Effector CD4-positive, alpha-beta T cell (primary cell): ENCODE measurements at places on chromosomes 11 and 22.

- no peak for DNase-seq
These were observed 4.5 kb downstream of the SHISA8 start for GRCh38 chr22:41910050-41911000.

DNA sequence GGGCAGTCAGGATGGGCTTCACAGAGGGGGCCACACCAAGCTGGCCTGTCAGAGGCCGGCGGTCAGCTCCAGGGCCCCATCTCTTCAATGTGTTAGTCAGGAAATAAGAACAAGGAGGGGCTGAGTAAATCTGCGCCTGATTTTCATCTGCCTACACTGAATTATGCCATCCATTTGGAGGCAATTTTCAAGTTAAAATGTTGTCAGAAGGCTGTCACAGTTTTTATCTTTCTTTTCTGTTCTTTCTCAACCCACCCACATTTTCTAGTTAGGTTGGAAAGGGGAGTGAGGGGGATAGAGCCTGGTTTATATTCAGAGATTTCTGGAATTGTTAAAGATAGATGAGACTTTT, 18.8 kb downstream of the ADORA2A start:
- DNase-seq, result no peak

DNA sequence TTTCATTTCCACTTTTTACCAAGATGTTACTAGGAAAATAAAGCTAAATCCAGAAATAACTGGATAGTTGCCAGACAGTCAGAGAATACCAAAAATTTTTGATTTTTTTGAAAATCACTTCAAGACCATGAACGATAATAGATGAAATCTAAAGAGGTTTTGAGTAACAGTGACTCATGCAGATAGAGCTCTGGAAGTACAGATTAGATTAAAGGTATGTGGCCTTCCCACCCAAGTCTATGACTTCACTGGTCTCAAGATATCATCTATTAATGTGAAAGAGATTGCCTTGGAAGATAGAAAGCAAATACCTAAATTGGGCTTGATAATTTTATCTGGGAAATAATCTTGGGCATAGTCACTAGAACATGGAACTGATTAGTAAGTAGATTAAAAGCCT, 415.9 kb downstream of the METTL15 start:
- no peak for DNase-seq

DNA sequence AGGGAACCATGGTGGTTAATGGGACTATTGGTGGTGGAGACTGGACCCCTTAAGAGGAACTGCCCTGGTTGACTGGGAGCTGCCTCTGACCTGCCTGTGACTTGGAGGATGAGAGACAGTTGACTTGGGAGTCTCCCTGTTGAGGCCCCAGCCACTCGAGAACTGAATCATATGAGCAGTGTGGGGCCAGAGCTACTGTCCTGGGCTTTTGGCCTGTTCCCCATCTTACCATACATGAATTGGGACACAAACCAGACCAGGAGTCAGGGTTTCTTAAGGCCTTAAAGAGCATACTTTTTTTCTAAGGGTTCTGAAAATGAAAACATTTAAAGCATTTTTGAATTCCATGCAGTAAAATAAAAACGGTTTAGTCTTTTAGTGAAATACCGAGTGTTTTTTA, 92.8 kb downstream of the TEAD1 start:
- DNase-seq, result no peak

- no peak for DNase-seq
These were observed 69.5 kb downstream of the ADM start for GRCh38 chr11:10374386-10374785.
